ENCODE measurements at places on chromosomes 16 and 17.

DNA sequence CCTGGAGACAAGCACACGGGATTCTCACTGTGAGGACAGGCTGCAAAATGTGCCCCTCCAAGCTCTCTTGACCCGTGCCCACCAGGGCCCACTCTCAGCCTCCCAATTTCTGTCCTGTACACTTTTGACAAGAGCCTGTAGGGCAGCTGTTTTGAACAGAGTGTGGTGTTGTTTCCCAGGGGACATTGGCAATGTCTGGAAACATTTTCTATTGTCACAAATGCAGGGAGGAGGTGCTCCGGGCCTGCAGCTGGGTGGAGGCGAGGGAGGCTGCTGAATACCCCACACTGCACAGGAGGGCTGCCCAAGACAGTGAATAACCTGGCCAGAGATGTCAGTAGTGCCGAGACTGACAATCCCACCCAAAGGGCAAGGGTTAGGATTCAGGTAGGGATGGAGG, 10.5 kb downstream of the CEP295NL start:
- no peak for DNase-seq

DNA sequence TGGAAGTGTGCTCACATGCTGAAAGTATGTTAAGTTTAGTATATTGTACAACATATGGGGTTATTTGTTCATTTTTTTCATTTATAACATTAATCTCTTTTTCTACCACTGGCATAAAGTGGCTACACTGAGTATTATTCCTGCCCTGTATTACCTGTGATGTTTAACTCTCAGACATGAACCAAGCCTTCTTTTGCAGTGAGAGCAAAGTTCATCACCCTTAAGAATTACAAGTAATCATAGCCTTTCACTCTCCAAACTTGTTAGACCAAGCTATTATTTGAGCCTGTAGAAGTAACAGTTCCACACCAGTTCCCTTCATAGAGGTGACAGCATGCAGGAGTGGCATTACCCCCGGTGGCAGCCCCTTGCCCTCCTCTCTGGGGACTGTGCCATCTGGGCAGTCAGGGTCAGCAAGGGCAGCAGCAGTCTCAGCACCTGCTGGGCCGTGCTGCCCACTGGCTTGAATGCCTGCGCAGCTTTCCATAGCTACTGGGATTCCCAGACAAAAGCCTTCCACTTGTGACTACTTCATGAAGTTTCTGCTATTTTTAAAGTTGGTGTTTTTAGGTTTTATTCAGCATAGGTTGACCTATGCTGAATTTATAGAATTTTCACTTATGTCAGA, 71.3 kb downstream of the TMC6 start:
- DNase-seq: no peak

DNA sequence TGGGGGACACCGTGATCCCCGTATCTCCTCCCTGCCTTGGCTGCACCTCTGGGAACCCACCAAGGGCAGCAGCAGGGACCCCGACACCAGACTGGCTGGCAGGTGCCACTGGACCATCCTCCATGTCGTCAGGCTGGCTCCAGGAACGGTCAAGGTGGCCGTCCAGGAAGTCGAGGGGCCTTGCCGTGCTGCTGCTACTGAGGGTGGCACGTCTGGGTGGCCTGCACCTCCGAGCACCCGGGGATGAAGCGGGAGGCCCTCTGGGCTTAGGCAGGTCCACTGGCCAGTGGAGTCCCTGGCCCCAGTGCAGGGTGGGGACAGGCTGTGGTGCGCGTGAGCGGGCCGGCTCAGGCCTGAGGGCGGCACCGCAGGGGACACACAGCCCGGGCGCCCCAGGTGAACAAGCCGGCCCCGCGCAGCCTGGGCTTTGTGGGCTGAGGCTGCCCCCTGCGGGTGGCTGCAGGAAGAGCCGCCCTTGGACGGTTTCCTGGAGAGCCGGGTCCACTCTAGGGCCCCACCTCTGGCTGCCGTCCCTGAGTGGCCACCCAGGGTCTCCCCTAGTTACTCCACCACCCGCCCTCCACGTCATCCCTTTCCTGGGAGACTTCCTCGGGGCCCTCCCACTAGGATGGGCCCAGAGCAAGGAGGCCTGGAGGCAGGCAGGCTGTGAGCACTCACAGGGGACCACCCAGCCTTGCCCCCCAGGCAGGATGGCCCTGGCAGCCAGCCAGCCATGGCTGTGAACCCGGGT, 42.8 kb upstream of the ZC3H18 start:
- peak; percentile 99 for DNase-seq

DNA sequence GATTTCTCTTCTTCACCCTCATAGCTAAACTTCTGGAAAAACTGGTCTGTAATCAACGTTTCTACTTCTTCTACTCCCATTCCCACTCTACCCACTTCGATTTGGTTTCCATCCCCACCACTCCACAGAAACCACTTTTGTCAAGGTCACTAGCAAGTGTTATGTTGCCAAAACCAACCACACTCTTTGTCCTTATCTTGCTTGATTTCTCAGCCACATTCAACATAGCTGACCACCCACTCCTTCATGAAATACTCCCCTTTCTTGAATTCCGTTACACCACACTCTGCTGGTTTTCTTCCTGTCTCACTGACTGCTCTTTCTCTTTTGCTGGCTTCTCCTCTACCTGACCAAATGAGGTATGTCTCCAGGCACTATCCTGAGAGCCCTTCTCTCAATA, 11.9 kb downstream of the IKZF3 start:
- no peak for DNase-seq

DNA sequence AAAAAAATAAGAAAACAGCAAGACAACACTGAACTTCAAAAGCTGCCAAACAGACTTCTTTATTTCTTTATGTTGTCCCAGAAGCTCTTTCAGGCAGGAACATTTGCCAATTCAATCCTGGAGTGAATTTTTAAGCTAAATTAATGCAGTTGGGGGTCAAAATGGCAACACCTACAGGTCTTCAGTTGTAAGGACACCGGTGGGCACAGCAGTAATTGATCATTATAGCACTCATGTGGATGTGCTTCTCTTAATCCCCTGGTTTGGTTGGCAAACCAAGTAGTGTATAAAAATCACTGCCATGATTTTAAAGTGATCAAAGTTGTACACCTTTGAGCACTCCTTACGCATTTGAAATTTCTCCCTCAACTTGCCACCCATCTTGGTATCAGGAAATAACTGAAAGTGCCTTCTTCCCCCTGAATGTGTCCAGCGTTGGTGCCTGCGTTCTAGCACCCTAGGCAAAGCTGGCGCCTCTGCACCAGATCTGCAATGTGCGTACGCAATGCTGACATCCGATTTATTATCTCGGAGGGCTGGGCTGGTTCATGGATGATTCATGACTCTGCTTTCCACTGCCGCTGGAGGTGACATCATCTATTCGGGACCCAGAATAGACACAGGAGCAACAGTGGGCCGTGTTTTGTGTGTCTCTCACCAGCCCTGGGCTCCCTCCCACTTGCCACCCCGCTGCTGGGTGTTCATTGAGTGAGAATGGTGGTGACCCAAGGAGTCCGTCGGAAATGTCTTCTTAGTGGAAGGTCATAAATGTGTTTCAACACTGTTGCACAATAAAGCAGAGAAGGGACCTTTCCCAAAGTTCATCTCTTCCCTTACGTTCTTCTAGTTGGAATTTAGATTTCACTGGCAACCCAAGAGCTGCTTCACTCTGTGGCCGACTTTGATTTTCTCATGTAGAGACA, 203.4 kb downstream of the CCDC182 start:
- DNase-seq: no peak

DNA sequence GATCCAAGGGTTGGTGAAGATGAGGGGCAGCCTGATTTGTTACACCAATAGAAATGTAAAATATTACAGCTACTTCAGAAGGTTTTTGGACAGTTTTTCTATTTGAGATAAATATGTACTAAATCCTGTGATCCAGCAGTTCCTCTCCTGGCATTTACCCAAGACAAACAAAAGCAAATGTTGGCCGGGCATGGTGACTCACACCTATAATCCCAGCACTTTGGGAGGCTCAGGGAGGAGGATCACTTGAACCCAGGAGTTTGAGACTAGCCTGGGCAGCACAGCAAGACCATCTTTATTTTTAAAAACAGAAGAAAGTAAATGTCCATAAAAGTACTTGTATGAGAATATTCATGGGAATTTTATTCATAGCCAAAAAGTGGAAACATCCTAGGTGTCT, 64.8 kb upstream of the MRC2 start:
- no peak for DNase-seq

DNA sequence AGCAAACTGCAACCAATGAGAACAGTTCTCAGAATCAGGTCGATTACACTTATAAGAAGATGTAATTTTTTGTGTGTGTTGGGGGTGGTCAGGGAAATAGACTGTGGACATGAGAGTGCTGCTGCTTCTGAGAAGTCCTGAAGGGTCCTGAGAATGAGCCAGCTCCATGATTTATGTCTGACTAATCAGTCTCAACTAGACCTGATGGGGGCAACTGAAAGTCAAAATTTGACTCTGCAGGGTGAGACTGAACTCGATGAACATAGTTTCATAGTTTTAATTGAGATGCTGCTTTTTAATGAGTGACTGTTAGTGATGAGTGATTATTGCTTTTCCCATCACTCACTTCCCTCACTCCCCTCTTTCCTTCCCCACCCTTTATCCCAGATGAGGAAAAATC, 37.3 kb downstream of the SMARCE1 start:
- DNase-seq: no peak

DNA sequence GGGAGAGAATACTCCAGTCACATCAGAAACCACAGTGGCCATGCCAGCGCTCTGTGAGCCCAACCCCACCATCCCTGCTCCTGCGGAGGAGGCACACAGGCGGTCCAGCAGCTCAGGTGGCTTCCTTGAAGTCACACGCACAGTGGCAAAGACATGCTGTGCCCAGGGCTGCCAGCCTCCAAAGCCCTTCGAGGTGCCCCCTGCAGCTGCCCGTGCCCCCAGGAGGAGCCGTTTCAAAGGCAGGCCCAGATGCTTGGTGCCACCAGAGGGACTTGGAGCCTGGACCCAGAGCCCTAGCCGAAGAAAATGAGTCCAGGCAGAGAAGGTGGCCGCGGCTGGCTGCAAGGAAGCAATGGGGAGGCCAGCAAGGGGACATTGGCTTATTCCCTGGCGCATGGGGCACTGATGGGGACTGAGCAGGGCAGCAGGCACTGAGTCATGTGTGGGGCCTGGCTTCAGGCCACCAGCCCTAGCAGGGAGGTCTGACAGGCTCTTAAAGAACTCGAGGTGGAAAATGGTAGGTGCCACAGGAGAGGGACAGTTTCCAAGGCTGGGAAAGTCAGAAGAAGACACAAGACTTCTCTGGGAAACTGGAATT, 17.2 kb upstream of the CACNG1 start:
- DNase-seq: no peak

DNA sequence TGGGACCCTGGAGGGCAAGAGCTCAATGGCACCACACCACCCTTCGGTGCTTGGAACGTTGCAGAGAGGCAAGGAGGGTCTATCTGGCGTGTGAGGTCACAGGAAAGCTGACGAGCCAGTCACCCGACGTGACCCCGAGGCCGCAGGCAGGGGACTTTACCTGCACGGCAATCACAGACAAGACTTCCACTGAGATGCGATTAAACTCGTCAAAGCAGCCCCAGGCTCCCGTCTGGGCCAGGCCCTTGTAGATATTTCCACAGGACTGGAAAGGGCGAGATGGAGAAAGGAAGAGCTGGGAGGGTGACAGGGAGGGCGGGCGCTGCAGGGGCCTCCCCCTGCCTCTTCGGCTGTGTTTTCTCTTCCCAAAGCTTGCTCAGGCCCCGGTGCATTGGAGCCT, 78.3 kb downstream of the DNAH17 start:
- DNase-seq: no peak

DNA sequence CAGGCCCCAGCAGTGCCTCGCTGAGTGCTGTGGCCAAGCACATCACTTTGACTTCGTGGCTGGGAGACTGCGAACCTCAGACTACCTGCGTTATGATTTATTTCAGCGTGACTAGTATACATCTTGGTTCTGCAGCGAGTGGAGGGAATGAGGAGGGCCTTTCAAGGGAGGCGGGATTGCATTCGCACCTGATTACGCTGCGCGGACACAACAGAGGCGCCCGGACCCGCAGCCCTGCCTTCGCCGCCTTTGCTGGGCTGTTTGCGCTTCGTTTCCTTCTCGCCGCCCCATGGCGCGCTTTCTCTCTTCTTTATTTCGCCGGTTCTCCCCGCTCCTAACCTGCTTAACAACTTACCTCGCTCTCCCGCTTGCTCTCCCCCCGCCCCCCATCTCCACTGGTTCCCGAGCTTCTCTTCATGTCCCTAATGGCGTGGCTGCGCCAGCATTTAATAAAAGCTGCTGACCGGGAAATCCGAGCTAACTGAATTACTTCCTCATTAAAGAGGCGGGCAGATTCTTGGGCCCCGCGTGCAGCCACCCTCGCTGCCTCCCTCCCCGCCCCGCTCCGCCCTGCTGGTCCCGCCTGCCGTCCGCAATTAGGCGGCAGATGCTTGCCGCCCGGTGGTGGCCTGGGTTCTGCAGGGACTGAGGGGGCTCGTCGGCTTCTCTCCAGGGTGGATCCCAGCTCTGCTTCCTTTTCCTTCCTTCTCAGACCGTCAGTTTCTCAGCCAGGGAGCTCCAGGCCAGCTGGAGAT, 257.6 kb upstream of the SDK2 start:
- no peak for DNase-seq

- no peak for DNase-seq
These were observed at the start of gene HOXB9 for GRCh38 chr17:48626245-48627117. Gene HOXB9 (minus strand): TSS chr17:48626358. CDS start chr17:48626269, 89 bp downstream.

GRCh38 chr17:46789610-46790009, 28.9 kb downstream of the WNT3 start:
- no peak for DNase-seq

- no peak for DNase-seq
These were observed 9.8 kb downstream of the KRT10 start for GRCh38 chr17:40812639-40813038.

GRCh38 chr17:22268214-22268911, 576.0 kb downstream of the KCNJ18 start:
- DNase-seq: no peak

DNA sequence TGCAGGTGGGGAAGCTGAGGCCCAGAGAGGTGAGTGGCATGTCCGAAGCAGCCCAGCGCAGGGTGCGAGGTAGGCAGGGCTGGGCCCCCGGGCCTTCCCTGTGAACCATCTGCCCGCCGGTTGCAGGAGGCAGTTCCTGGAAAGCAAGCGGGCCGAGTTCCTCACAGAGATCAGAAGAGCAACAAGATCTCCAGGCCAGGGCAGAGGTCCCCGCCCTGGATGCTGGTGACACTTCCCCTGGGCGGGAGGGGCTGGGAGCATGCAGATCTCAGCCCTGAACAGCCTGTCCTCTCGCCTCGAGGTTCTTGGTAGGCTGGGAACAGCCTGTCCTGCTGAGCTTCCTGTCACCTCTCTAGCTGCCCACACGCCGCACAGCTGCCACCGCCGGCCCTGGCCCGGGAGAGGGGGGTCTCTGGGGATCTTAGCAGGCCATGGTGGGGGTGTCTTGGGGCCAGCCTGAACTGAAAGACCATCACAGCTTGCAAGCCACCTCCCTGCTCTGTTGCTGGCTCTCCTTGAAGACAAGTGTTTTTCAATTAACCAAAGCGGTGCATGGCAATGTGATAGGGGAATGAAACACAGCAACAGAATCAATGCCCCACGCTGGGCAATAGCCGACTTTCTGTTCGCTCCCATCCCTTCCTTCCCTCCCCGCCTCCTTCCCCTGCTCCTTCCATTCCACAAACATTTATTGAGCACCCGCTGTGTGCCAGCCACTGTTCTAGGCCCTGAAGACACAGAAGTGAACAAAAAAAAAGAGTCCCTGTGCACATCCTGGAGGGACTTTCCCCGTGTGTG, 31.7 kb downstream of the SOCS1 start:
- DNase-seq: no peak

- DNase-seq: no peak
These were observed 8.6 kb downstream of the ESRP2 start for GRCh38 chr16:68227183-68227793.

- no peak for DNase-seq
These were observed 72.5 kb downstream of the RBFOX1 start for GRCh38 chr16:7405166-7405565.
